ENCODE measurements at places on chromosomes 7 and 10.

- DNase-seq: no peak
Observed at GRCh38 chr10:121961456-121961855, 13.6 kb downstream of the NSMCE4A start.

DNA sequence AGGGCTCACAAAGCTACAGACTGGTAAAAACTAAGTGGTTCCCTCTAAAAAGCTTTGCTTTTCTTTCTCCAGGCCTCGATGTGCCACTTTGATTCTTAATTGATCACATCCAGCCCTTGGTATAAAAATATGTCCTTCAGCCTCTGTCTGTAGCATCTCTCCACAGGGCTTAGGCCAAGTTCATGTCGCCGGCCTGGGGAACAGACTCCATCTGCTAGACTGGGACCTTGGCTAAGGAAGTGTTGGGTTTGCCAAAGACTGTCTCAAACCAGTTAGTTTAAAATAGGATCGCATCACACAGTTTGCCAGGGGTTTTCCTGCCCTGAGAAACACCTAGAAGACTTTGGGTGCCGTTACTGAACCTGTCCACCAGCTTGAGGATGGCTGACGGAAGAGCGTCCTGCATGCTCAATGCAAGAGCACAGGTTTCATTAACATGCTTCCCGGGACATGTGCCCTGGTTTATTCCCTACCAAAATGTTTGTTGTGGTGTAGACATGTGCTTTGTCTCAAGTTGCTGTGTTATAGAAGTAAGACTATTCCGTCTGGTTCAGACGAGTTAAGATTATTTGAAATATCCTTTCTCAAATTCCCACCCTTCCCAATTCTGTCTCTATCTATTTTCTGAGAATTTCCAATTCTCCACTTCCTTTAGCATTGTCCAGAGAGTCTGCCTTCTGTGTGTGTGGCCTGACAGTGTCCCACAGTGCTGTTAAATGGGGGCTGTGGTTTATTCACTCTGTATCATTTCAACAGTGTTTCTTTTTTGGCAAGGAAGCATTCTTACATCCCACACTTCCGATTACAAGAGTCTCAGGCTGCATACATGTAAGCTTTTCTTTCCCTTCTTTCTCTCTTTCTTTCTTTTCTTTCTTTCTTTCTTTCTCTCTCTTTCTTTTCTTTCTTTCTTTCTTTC lies 334.7 kb downstream of the INHBA start:
- no peak for DNase-seq

DNA sequence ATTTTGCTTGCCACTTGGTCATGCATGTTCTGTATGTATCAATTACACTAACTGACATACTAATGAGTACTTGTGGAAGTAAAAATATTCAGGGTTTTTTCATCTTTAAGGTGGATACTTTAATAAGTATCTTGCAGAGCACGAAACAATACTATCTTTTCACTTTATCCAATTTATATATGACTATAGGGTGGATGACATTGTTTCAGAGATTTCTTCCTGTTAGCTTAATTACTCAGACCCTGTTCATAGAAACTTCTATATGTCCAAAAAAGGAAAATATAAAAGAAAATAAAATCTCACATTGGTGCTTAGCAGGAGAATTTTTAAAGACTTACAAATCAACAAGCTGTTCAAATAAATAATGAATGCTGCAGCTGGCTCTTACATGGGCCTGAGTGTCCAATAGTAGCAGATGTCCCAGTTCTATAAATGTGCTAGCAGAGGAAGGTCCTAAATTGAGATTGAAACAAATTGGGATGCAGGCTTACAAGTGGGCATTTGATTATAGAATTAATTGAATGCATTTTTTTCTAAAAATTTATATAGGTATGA lies 91.5 kb upstream of the THSD7A start:
- DNase-seq: no peak

- DNase-seq: peak; percentile 1
Observed at GRCh38 chr10:57849691-57850357, 417.9 kb downstream of the IPMK start.

- DNase-seq: no peak
Observed at GRCh38 chr7:96233084-96233483, 88.8 kb downstream of the SLC25A13 start.

DNA sequence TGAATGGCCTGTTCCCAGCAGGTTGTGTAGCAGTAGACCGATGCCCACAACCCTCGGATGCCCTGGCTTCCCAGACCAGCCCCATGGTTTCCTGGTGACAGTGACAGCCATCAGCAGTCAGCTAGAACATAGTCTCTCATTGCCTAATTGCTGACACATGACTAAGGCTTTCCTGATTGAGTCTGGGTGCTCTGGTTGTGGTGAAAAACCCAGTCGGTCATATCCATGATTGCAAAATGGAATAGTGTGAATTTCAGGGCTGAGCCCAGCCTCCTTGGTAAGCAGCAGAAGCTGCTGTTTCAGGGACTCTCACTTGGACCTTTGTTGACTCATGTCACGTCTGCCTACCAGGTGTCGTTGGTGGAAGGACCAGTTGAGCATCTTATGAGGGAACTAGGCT lies 36.6 kb downstream of the POR start:
- peak; percentile 46 for DNase-seq

- DNase-seq: no peak
Observed at GRCh38 chr7:121575194-121575765, 179.2 kb upstream of the FAM3C start.

- no peak for DNase-seq
Observed at GRCh38 chr10:125911990-125912389, 15.6 kb downstream of the FANK1 start.

- no peak for DNase-seq
Observed at GRCh38 chr10:113020475-113020753, 70.4 kb downstream of the TCF7L2 start.

DNA sequence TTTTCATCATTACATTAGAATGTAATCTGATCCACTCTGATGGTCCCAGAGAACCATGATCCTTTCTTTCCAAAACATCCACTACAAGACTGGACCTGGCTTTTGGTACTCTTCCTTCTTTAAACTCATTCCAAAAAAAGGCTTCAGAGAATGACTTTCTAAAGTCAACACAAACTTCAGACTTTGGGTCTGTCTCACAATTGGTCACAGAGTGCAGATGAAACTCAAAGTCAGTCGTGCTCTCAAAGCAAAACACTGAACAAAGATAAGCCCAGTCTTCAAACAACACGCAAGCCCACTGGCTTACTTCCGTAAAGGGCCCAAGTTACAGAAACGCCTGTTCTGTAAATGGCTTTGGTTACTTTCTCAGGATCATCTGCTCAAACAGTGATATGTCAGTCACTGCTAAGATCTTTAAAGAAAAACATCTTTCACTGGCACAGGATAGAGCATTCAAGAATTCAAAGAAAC lies 250.9 kb upstream of the MKLN1 start:
- DNase-seq: no peak

GRCh38 chr7:101804967-101805366 lies 12.5 kb upstream of the CUX1 start:
- DNase-seq: peak; percentile 10

GRCh38 chr7:33276325-33276724 lies 147.0 kb downstream of the BBS9 start:
- DNase-seq: no peak

GRCh38 chr7:1678081-1678543 lies 8.0 kb downstream of the ELFN1 start:
- DNase-seq: no peak

- DNase-seq: no peak
Observed at GRCh38 chr10:124918191-124918830, 23.6 kb upstream of the ZRANB1 start.

DNA sequence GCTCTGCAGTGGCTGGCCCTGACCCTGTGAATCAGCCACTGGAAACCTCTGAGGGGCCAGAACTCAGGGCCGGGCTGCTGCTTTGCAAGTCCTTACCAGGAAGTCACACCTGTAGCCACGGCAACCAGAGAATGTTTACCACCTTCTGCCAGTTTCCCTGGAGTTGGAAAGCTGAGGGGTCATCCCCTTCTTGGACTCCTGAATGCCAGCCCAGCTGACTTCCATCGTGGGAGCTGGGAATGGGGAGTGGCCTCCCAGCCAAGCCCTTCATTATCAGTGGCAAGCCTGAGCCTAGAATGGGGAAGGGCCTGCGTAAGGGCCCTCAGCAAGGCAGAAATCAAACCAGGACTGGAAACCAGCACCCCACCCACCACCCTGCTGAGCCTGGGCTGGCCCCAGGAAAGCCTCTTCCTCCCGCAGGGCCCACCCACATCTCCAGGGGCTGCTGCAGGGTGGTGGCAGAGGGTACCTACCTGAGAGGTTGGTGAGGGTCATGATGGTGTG lies 6.5 kb upstream of the CRHR2 start:
- DNase-seq: no peak

GRCh38 chr7:33155811-33156210 lies 26.4 kb downstream of the BBS9 start:
- DNase-seq: no peak

DNA sequence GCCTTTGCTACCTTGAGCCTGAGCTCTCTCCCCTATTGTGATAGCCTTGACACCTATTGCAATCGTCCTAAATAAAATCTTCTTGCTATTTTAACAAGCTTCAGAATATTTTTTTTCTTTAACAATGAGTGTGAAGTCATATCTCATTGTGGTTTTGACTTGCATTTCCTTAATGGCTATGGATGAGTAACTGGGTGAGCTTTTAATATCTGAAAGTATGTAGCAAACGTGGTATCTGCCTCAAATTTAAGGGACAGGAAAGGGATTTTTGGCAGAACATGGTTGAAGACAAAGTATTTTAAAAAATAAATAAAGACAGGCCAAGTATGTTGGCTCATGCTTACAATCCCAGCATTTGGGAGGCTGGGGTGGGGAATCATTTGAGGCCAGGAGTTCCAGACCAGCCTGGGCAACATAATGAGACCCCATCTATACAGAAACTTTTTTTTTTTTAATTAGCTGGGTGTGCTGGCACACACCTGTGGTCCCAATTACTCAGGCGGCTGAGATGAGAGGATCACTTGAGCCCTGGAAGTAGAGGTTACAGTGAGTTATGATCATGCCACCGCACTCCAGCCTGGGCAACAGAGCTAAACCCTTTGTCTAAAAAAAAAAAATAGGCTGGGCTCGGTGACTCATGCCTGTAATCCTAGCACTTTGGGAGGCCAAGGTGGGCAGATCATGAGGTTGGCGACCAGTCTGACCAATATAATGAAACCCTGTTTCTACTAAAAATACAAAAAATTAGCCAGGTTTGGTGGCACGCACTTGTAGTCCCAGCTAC lies 319.3 kb upstream of the NRP1 start:
- DNase-seq: peak; percentile 48

GRCh38 chr7:91345449-91345848 lies 81.2 kb downstream of the FZD1 start:
- DNase-seq: no peak

- peak; percentile 49 for DNase-seq
Observed at GRCh38 chr7:106031300-106032035, 68.4 kb downstream of the CDHR3 start.

DNA sequence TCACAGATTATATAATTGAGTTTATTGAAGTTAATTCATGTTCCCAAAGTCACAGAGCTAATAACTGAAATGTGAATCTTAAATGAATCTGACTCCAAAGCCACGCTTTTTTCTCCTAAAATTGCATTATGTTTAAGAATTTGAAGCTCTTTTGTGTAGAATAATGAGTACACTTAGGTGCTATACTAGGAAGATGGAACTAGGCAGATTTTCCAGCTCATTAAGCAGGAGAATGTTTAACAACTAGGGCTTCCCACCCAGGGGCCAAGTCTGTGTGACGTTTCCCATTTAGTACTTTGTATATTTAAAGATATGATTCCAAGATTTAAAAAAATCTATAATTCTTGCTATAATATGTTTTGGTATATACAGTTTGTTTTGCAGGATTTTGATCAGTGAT lies 169.5 kb downstream of the KIF20B start:
- no peak for DNase-seq

DNA sequence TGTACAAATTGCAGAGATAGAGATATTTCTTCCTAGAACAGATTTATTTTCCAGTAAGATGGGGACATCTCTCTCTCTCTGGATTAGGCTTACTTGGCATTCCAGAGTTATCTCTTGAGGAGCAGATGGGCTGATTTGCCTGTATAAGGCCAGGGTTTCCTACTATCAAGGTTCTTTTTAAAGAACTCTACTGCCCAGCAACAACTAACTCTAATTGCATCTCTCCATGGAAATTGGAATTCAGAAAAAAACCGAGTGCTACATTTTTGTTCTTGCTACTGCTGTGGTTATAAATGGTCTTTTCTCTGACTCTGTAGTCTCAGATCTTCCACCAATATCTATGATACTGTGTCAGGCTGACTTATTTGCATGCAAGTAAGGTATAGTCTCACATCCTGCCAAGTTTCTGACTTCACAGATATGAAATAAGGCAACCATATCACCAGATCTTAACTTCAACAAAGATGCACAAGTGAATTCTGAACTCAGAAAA lies 161.1 kb downstream of the CRPPA start:
- DNase-seq: peak; percentile 22

- no peak for DNase-seq
Observed at GRCh38 chr10:103184615-103185014, 8.5 kb downstream of the NT5C2 start.

DNA sequence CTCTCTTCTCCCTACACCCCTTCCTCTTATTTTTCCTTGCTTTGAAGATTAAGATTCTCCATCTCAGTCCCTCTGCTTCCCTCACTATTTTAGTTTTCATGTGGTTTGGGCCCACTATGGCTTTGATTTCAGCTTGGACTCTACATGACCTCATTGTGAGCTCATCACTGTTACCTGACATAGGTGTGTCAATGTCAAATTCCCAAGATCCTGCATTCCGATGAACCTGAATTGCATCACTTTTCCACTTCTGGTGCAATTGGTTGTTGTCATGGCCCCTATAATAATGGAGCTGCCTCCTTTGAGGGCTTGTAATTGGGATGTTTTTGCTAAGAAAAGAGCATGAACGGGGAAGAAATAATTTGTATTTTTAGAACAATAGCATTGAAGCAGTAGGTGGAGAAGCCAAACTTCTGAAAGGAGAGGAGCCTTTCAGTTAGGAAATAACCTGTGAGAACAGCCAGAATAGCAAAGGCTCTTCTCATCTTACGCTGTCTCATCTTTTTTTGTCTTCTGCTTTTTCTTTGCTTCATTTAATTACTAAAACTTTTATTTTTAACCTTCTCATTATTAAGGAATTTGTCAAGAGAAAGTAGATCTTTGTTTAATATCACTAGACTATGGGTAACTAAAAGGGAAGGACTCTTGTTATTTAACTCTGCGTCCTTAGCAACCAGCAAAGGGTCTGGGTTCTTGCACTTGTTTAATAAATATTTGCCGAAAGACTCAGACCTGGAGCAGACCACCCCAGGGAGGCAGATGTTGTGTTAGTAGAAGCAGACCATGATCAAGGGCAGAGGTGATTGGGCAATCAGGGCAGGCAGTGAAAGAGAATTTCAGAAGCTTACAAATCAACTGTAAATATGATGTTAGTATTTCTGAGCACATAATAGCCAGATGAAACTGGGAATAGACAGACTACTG lies 95.4 kb downstream of the TES start:
- no peak for DNase-seq

GRCh38 chr10:12321641-12322040 lies 27.7 kb upstream of the CAMK1D start:
- no peak for DNase-seq

GRCh38 chr7:132464740-132465139 lies 111.5 kb downstream of the PLXNA4 start:
- no peak for DNase-seq

Data from common myeloid progenitor, CD34-positive (primary cell).